ENCODE measurements at places on chromosomes 5 and 9. TPM values are rescaled to one million over a fixed set of nuclear protein-coding genes. Genes with fewer than 3 reads are reported as not detected.
A peak's percentile ranks its signal among the peaks of the same experiment; 100 is the strongest.

- peak overlapping the region; percentile 6 for H3K4me3 ChIP-seq
- no peak for DNase-seq
- H3K27me3 ChIP-seq, result peaks cover 3% of the 10 kb centered on the region
- H3K27ac ChIP-seq, result peak overlapping the region; percentile 94
- H3K36me3 ChIP-seq, result peaks cover 14% of the 10 kb centered on the region
These were observed 34.0 kb downstream of the ADAM19 start for GRCh38 chr5:157541447-157542118.

- H3K4me1 ChIP-seq, result no peaks in the 10 kb centered on the region
- H3K27me3 ChIP-seq, result peaks cover 3% of the 10 kb centered on the region
- H3K4me3 ChIP-seq, result no peak overlapping the region
- DNase-seq, result no peak
- no peaks in the 10 kb centered on the region for H3K36me3 ChIP-seq
These were observed 313.4 kb downstream of the DEPDC1B start for GRCh38 chr5:60386436-60387050.

DNA sequence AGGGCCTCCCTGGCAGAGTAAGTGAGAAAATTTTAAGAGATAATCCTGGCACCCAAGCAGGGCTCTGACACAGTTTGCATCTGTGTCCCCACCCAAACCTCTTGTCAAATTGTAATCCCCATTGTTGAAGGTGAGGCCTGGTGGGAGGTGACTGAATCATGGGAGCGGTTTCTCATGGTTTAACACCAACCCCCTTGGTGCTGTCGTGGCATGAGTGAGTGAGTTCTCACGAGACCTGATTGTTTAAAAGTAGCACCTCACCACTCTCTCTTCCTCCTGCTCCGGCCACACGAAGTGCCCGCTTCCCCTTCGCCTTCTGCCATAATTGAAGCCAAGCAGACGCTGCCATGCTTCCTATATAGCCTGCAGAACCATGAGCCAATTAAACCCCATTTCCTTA lies 80.1 kb downstream of the FBXW11 start:
- H3K27ac ChIP-seq, result no peak overlapping the region
- no peak overlapping the region for H3K4me3 ChIP-seq
- H3K36me3 ChIP-seq, result peaks cover 3% of the 10 kb centered on the region
- DNase-seq, result no peak
- H3K4me1 ChIP-seq, result peaks cover 8% of the 10 kb centered on the region
- H3K27me3 ChIP-seq, result no peaks in the 10 kb centered on the region

DNA sequence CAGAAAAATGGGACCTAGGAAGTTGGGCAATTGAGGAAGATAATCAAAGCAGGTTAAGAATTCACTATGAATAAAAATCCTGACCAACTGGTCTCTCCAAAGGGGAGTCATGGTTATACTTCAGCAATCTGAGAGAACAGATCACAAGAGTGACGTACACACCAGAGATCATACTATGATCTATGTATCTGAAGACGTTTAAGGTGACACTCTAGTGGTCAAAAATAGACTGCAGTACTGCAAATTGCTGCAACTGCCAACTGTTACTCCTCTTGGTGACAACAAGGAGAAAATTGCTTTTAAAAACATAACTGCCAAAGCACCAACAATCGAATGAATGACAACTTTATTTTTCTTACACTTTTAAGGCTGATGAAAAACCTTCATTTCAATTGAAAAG lies 4.9 kb downstream of the AK6 start:
- peaks cover 11% of the 10 kb centered on the region for H3K36me3 ChIP-seq
- H3K4me1 ChIP-seq, result peaks cover 8% of the 10 kb centered on the region
- no peaks in the 10 kb centered on the region for H3K27me3 ChIP-seq
- H3K4me3 ChIP-seq, result no peak overlapping the region

Gene PCDHGA2
- total RNA-seq, result 1.6 TPM

Gene GARNL3
- total RNA-seq, result 3.3 TPM

Gene TAF11L5
- total RNA-seq, result not detected

Gene TRMT10B
- 4.7 TPM for total RNA-seq
